CD8-positive, alpha-beta memory T cell (primary cell): ENCODE measurements at places on chromosomes 13 and 19. TPM values are rescaled to one million over a fixed set of nuclear protein-coding genes. Genes with fewer than 3 reads are reported as not detected.

IQCN gene
- 1.3 TPM for total RNA-seq

CLDN10 gene
- total RNA-seq, result not detected

- no peak overlapping the region for H3K27ac ChIP-seq
- no peak overlapping the region for H3K4me3 ChIP-seq
- DNase-seq, result no peak
- H3K4me1 ChIP-seq, result no peaks in the 10 kb centered on the region
Measured at GRCh38 chr13:85654227-85654626, 145.0 kb downstream of the SLITRK6 start.

DNA sequence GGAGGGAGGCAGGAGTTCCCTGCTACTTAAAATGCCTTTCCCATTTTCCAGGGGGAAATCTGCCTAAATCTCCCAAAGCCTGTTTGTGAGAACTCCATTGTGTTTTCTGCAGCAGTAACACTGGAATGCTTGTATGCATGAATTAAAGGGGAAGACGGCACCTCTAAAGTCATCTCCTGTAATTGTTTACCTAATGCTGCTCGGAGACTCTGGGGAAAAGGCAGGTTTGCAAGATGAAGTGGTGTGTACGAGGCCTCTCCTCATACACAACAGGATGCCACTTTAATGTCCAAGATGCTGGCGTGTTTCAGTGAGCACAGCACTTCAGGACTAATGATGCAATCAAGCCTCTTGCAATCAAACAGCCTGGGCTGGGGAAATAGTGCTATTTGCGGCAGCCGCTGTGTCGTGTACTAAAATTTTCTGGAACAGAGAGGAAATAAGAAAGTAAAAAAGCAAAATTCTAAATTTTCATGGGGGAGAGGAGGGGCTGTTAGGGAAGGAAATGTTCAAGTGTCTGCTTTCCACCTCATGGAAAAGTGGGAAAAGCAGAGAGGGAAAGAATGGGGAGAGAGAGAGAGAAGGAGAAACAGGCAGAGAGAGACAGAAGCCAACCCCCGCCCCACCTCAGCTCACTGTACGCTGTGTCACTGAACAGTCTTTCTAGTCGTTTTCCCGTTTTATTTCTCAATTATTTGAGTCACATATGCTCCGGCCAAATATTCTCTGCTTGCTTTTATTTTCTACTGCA lies 32.9 kb downstream of the TSHZ3 start:
- no peaks in the 10 kb centered on the region for H3K27me3 ChIP-seq
- H3K4me3 ChIP-seq, result no peak overlapping the region
- no peak for DNase-seq
- no peak overlapping the region for H3K27ac ChIP-seq

DNA sequence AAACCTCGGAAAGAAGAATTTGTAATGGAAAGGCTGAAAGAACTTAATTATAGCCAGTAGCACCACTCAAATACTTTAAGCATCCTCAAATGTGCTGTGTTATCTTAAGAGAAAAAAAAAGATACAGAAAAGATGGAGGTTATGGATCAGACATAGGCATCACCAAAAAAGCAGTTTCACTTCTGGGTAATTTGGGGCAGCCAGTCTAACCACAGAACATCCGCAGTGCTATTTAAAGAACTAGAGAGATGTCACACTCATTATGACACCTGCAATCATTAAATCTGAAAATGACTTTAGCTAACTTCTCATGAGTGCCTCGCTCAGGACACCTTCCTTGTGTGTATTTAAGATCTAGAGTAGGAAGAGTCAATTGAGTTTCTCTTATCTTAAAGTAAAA lies 211.8 kb downstream of the RBM26 start:
- DNase-seq, result peak; percentile 36
- no peaks in the 10 kb centered on the region for H3K27me3 ChIP-seq
- H3K4me3 ChIP-seq, result no peak overlapping the region
- H3K27ac ChIP-seq, result no peak overlapping the region
- no peaks in the 10 kb centered on the region for H3K36me3 ChIP-seq

GRCh38 chr19:56765137-56765536 lies 75.4 kb downstream of the PEG3 start:
- DNase-seq, result peak; percentile 2
- H3K27me3 ChIP-seq, result no peaks in the 10 kb centered on the region
- H3K27ac ChIP-seq, result no peak overlapping the region
- no peak overlapping the region for H3K4me3 ChIP-seq

- no peaks in the 10 kb centered on the region for H3K36me3 ChIP-seq
- peak; percentile 44 for DNase-seq
Measured at GRCh38 chr19:5805462-5806132, 730 bp downstream of the NRTN start.

- no peak overlapping the region for H3K4me3 ChIP-seq
- H3K36me3 ChIP-seq, result no peaks in the 10 kb centered on the region
- no peak overlapping the region for H3K27ac ChIP-seq
- no peaks in the 10 kb centered on the region for H3K4me1 ChIP-seq
Measured at GRCh38 chr13:21948769-21949474, 278.0 kb downstream of the FGF9 start.

GRCh38 chr19:53912653-53913052 lies 3.6 kb downstream of the CACNG7 start:
- no peaks in the 10 kb centered on the region for H3K36me3 ChIP-seq
- no peak overlapping the region for H3K27ac ChIP-seq
- H3K27me3 ChIP-seq, result peaks cover 21% of the 10 kb centered on the region

DNA sequence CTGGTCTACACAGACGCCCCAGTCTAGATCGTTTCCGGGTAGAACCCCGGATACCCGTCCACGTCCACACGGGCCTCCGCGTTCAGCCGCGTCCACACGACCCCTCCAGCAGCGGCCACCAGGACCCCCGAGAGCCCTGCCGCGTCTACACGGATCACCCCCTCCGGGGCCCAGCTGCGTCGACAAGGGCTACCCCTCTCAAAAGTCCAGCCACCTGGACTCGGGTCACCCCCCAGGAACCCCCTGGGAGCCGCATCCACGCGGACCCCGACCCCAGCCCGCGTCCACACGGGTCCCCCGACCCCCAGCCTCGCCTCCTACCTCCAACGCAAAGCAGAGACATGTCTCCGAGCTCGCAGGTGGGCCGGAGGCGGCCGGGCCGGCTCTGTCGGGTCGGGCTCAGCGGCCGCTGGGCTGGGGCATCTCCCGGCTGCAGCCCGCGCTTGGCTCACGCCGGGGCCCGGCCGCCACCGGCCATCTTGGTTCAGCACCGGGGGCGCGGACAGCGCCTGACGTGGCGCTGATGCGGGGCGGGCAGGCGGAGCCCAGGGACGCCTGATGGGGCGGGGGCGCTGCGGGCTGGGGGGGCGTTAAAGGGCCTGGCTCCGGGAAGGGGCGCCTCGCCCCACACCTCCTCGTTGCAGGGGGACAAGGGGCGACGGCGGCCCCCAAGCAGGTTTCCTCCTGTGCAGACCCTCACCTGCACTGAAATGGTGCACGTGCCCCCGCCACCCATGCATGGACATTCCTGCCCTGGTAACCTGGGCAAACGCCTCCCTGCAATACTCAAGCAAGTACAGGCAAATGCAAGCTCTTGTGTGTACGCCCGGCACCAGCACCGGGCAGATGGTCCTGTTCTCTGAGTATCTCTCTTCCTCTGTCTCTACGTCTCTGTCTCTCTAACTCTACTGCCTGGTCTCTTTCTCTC lies at the start of gene UNC13A:
Gene UNC13A (minus strand): TSS at position 498 of the 928 bp plus-strand sequence. CDS start 155 bp downstream, at position 343.
- no peak within 1 kb of the TSS for H3K4me3 ChIP-seq
- H3K4me1 ChIP-seq, result peaks cover 4% of the 10 kb centered on the region
- peaks cover 45% of the 10 kb centered on the region for H3K27me3 ChIP-seq
- peak; percentile 31 for DNase-seq
- no peaks in the 10 kb centered on the region for H3K36me3 ChIP-seq

DNA sequence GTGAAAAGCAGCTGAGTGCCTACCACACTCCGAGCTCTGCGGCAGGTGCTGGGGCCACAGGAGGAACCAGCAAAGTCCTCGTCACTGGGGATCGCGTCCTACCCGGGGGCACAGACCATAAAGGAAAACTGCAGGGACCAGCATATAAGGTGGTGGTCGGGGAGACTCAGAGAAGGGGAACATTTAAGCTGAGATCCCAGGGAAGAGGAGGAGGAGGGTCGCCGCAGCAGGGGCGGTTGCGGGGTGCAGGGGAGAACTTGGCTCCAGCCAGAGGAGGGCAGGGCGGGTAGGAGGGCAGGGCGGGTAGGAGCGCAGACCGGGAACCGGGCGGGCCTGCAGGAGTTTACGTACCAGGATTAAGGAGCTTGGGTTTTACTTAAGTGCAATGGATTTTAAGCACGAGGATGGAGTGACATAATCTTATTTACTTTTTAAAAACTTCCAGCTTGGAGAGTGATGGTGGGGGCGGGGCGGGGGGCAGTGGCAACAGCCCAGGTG lies 956 bp upstream of the KLK4 start:
- no peak for DNase-seq
- H3K27me3 ChIP-seq, result peaks cover 13% of the 10 kb centered on the region
- H3K36me3 ChIP-seq, result no peaks in the 10 kb centered on the region
- no peak overlapping the region for H3K27ac ChIP-seq
- no peak overlapping the region for H3K4me3 ChIP-seq
- no peaks in the 10 kb centered on the region for H3K4me1 ChIP-seq

DNA sequence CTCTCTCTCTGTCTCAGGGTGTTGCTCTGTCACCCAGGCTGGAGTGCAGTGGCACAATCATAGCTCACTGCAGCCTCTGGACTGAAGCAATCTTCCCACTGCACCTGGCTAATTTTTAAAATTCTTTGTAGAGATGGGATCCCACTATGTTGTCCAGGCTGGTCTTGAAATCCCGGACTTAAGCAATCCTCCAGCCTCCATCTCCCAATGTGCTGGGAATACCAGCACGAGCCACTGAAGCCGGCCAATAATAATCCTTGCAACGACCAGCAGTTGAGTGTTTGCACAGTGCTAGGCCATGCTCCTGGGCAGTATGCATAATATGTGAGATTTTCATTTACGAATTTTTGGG lies 640 bp upstream of the EPOR start:
- peaks cover 5% of the 10 kb centered on the region for H3K27me3 ChIP-seq
- H3K4me1 ChIP-seq, result peaks cover 40% of the 10 kb centered on the region
- DNase-seq, result no peak
- no peak overlapping the region for H3K4me3 ChIP-seq
- H3K27ac ChIP-seq, result no peak overlapping the region

DNA sequence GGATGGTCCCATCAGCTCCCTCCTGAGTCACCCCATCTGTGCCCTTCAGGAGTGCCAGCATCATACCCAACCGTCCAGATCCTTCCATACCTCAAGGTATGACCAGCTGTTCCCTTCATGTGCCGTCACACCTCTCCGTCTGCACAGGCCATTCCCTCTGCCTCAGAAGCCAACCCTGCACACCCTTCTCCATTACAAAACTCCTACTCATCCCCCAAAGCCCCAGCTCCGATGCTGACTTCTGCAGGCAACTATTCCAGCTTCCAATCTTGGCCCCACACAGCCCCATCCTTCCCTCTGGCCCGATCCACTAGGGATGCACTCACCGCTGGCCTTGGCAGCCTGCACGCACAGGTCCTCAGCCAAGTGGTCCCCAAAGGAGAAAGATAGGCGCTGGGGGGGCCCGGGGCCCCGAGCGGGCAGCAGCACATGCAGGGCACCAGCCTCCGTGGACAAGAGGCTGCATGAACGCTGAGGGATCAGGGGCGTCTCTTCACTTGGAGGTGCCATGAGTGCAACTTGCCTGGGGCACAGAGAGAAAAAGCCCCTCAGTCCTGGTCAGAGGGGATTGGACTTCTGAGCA lies 3.8 kb downstream of the JAK3 start:
- H3K27me3 ChIP-seq, result no peaks in the 10 kb centered on the region
- no peak overlapping the region for H3K4me3 ChIP-seq
- H3K36me3 ChIP-seq, result peaks cover 43% of the 10 kb centered on the region
- DNase-seq, result no peak
- H3K27ac ChIP-seq, result no peak overlapping the region
- H3K4me1 ChIP-seq, result peaks cover 42% of the 10 kb centered on the region

- no peak for DNase-seq
- H3K27me3 ChIP-seq, result no peaks in the 10 kb centered on the region
- H3K36me3 ChIP-seq, result no peaks in the 10 kb centered on the region
- H3K4me3 ChIP-seq, result no peak overlapping the region
- H3K4me1 ChIP-seq, result no peaks in the 10 kb centered on the region
Measured at GRCh38 chr13:42061943-42062342, 13.5 kb downstream of the DGKH start.

- no peak overlapping the region for H3K4me3 ChIP-seq
- H3K27me3 ChIP-seq, result no peaks in the 10 kb centered on the region
- H3K4me1 ChIP-seq, result peaks cover 8% of the 10 kb centered on the region
- H3K27ac ChIP-seq, result peak overlapping the region; percentile 14
- no peak for DNase-seq
Measured at GRCh38 chr13:50244355-50244712, 229.1 kb downstream of the KCNRG start.

DNA sequence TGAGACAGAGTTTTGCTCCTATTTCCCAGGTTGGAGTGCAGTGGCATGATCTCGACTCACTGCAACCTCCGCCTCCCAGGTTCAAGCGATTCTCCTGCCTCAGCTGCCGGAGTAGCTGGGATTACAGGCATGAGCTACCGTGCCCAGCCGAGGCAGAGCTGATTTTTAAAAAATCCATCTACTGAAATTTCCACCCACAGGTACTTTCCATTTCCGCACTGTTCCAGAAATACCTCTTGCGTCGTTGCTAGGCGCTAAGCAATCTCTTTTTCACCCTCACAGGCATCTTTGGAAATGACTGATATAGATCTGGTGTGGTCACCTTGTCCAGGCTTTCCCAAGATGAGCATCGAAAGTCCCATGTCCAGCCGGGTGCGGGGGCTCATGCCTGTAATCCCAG lies 9.4 kb downstream of the TMEM38A start:
- no peak overlapping the region for H3K4me3 ChIP-seq
- H3K4me1 ChIP-seq, result no peaks in the 10 kb centered on the region
- DNase-seq, result no peak

DNA sequence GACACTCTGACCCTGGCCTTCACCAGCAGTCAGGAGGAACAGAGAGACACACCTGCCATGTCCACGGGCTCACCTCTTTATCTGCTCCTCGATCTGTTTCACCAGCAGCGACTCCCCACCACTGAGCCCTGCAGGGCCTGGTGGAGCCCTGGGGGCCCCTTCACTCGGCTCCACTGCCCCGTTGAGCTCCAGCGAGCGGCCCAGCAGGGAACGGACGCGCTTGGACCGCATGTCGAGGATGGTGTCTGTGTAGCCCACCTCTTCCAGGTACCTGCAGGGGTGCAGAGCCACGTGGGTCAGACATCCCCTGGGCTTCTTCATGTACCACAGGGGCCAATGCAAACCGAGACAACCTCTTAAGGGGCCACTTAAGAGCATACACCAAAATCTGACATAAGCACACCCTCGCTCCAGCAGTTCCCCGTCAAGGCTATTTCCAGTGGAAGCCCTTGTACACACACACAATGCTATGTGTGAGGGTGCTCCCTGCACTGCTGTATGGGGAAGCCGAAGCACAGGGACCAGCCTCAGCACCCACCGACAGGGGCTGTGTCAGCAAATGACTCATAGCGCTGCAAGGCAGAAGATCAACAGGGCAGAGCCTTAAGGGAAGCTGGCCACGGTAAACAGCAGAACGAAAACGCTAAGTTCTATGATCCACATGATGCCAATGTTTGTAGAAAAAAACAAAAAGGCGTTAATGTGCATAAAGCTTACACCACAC lies 12.7 kb upstream of the FKRP start:
- peaks cover 6% of the 10 kb centered on the region for H3K4me1 ChIP-seq
- H3K36me3 ChIP-seq, result peaks cover 48% of the 10 kb centered on the region
- DNase-seq, result no peak

- H3K36me3 ChIP-seq, result no peaks in the 10 kb centered on the region
- no peaks in the 10 kb centered on the region for H3K27me3 ChIP-seq
- H3K4me1 ChIP-seq, result no peaks in the 10 kb centered on the region
- no peak for DNase-seq
Measured at GRCh38 chr19:6187374-6187773, 51.9 kb downstream of the ACSBG2 start.
